CD4-positive, alpha-beta memory T cell (primary cell): ENCODE measurements at places on chromosomes 2 and 18. TPM values are rescaled to one million over a fixed set of nuclear protein-coding genes. Genes with fewer than 3 reads are reported as not detected.

Gene XDH
- polyA plus RNA-seq = not detected

Gene PLGLB1
- 0.79 TPM for polyA plus RNA-seq

Gene CNRIP1
- polyA plus RNA-seq = not detected

Gene ACMSD
- polyA plus RNA-seq = not detected

Gene L3MBTL4
- not detected for polyA plus RNA-seq

Gene KATNAL2
- polyA plus RNA-seq = not detected

Gene PKDCC
- 0.41 TPM for polyA plus RNA-seq

Gene UBXN4
- polyA plus RNA-seq = 111 TPM

Gene GREB1L
- polyA plus RNA-seq = not detected

Gene EFHD1
- 1.4 TPM for polyA plus RNA-seq

Gene ITPRIPL1
- 10.0 TPM for polyA plus RNA-seq

Gene CRYBA2
- not detected for polyA plus RNA-seq

Gene ASAP2
- polyA plus RNA-seq = not detected

Gene SAG
- polyA plus RNA-seq = not detected

Gene CD28
- polyA plus RNA-seq = 132 TPM
